ENCODE measurements at places on chromosomes 7 and 10.

- no peak overlapping the region for H3K27ac ChIP-seq
- no peaks in the 10 kb centered on the region for H3K36me3 ChIP-seq
- no peak for DNase-seq
- H3K4me3 ChIP-seq: no peak overlapping the region
- no peaks in the 10 kb centered on the region for H3K27me3 ChIP-seq
- H3K4me1 ChIP-seq: no peaks in the 10 kb centered on the region
Observed at GRCh38 chr10:70738006-70738760, 47.0 kb downstream of the TBATA start.

DNA sequence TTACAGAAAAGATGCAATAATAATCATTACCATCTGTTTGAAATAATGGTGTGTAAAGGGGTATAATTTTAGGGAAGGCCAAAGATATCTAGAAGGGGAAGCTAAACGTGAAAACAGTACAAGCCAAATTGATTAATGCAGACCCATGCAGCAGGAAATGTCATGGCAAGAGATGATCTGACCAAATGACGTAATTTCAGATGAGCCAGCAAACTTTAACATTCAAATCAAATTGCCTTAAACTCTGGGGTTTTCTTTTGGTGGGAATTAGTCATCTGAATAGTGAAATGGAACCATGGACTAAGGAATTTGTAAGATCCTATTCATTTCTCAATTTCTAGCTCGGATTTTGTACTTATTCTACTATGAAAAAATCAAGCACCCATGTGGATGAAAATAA is 21.4 kb upstream of the SCIN start:
- H3K27ac ChIP-seq: no peak overlapping the region
- DNase-seq: no peak
- no peaks in the 10 kb centered on the region for H3K4me1 ChIP-seq
- no peaks in the 10 kb centered on the region for H3K36me3 ChIP-seq
- H3K27me3 ChIP-seq: no peaks in the 10 kb centered on the region
- no peak overlapping the region for H3K4me3 ChIP-seq

GRCh38 chr10:24777196-24777595 is 53.5 kb upstream of the ARHGAP21 start:
- no peak for DNase-seq
- H3K36me3 ChIP-seq: no peaks in the 10 kb centered on the region
- no peak overlapping the region for H3K27ac ChIP-seq
- no peak overlapping the region for H3K4me3 ChIP-seq
- no peaks in the 10 kb centered on the region for H3K4me1 ChIP-seq

DNA sequence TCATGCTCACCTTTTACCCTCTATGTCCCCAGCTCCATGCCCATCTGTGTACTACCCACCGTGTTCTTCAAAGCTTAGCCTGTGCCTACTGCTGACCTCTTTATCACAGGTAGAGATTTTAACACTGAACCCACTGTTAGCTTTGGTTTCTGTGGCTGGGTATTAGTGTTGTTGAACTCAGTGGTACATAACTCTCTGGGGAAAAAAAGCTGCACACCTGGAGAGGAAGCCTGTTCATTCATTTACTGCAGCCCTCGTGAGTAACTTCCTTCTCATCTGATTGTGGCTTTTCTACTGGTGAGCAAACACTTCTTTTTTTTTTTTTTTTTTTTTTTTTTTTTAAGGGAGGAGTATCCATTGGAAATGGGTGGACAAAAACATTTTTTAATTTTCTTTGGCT is 326.3 kb downstream of the CCSER2 start:
- H3K27ac ChIP-seq: no peak overlapping the region
- H3K36me3 ChIP-seq: no peaks in the 10 kb centered on the region
- no peak for DNase-seq

Measured in effector memory CD4-positive, alpha-beta T cell (primary cell).